ENCODE measurements at places on chromosomes 1 and 21. TPM values are rescaled to one million over a fixed set of nuclear protein-coding genes. Genes with fewer than 3 reads are reported as not detected.

FTCD gene
- 1.4 TPM for total RNA-seq

PIK3CD gene
- total RNA-seq: 5.3 TPM

LCA5L gene
- 3.7 TPM for total RNA-seq

ERICH3 gene
- not detected for total RNA-seq

KRTAP11-1 gene
- not detected for total RNA-seq

MYOG gene
- 4.4 TPM for total RNA-seq

C1orf94 gene
- total RNA-seq: not detected

PRMT6 gene
- 20.4 TPM for total RNA-seq

GRCh38 chr1:166888373-166889111, 12.5 kb upstream of the TADA1 start:
- DNase-seq: no peak

- DNase-seq: no peak
Observed at GRCh38 chr1:205670611-205671430, 9.5 kb downstream of the SLC45A3 start.

DNA sequence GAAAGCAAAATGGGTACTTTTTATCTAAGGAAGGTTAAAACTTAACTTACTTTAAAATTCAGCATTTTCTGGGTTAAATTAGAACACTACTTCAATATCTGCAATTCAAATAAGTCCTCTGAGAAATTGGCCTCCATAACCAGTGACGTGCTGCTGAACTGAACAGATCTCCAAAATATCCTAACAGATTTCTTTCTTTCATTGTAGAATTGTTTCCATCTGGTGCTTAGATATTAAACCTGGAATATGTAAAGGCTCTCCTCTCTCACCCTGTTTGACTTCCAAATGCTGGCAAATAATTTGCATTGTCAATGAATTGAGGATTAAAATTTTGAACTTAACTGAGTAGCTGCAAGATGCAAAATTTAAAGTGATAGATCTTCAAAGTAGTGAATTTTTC, 316.9 kb upstream of the CXADR start:
- no peak for DNase-seq

GRCh38 chr1:26130695-26131094, 19.1 kb downstream of the PDIK1L start:
- DNase-seq: no peak

DNA sequence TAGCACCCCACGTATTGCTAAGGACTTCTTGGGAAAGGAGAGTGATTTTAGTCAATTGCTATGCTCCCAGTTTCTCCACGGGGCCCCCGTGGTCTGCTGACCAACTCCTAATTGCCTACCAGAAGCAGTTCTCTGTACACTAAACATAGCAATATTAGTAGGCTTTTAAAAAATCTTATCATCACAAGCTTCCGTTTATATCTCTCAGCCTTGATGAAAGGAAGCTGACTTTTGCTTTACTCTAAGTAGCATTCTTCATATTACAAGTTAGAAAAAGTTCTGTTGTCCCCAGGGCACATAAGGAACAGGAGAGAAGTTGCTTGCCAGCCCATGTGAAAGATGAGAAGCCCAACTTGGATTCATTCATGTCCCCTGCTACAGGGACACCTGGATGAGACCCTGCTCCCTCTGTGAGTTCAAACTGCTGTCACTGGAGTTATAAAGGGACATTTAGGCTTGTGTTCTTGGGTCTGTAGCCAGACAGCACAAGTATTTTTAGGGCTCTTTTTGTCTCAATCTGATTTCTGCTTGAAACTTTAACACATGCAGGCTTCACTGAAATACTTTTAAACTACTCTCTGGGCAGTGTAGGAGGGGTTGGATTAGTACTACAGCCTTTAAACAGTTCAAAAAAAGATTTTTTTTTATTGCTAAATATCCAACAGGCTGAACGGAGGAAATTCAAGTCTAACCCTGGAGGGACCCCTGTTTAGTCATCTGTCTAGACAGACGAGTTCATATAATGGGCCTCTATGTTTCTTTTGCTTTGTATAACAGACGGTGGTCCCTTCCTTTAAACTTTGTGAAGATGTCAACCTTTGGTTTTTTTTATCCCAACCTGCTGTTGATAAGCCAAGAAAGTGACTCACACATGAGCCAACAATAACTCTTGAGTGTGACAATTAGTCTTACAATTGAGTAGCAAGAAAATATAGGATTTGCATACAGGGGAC, 29.5 kb downstream of the TGFB2 start:
- no peak for DNase-seq

DNA sequence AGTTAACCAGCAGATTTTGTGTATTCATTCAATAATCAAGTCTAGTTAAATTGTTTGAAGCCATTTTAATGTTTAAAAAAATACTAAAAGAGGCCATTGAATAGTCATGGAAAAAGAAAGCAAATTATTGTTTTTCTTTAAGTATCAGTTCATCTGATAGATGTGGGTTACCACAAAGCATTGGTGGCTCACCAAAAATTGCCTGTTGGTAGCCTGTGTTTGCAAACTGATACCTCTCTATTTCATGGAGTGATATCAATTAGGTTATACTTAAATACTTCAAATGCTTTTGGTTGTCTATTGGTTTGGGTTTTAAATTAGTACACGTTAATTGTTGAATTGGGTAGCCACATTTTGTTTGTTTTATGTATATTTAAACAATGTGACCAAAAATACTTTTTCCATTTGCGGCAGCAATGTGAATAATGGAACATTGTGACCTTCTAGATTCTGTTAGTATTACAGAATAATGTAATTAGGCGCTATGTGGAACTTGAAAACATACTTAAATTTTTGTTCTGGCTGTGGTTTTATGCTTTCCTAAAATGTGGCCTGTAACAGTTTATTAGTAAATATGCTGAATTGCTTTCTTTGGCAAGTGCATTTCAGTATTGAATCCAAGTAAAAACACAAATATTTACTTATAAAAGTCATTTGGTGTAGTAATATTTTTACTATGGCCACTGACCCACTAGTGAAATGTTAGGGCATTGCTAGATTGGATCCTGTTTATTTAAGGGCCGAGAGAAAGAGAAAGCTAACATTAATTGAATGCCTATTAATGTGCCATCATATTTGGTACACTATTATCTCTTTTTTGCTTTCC, 37.1 kb upstream of the NBL1 start:
- DNase-seq: no peak

- DNase-seq: no peak
Observed at GRCh38 chr1:203797948-203798655, 2.7 kb downstream of the ZBED6 start.

- no peak for DNase-seq
Observed at GRCh38 chr1:198199105-198199504, 42.3 kb downstream of the NEK7 start.

- peak; percentile 20 for DNase-seq
Observed at GRCh38 chr1:55064861-55065263, 25.5 kb downstream of the PCSK9 start.

DNA sequence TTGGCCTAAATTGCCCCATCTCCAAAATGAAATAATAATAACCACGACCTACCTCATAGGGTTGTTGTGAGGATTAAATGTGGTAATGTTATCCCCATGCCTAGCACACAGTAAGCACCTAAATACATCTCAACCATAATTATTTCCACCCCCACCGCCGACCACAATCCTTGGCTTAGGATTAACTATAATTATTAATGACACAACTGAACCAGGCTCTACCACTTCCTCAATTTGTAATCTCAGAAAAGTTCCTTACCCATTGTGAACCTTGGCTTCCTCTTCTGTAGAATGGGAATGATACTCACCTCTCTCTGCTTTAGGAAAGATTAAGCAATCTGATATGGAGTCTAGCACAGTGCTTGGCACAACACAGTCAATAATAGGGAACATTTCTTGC, 44.3 kb upstream of the TACSTD2 start:
- DNase-seq: no peak

DNA sequence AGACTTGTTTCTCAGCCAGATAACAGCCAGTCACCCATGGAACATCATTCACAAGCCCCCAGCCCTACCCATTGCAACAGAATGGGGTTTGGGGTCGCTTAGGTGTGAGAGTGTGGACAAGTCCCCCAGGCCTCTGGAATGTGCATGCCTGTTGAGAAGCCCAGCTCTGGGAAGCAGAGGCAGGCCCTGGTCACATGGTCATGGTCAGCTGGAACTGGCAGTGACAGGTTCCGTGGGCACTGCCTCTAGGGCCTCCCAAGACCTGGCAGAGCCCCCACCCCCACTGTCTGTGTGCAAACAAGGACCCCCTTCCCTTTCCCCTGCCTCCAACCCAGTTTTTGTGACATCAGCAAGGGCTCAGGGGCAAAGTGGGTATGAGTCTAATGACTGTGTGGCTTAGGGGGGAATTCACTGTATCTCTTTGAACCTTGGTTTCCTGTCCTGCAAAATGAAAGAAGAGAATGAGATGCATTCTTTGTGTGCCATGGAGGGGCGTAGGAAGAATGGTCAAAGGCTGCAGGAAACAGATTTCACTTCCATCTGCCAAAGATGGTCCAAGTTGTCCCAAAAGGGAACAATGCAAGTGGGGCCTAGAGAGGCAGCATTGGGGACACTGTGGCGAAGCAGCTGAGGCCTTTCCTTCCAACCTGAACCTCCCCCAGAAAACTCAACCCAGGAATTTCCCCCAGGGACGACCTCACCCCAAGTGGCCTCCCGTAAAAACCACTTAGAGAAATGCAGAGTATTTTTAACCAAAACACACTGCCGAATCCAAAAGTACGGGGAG, 34.7 kb upstream of the SELENON start:
- DNase-seq: no peak

DNA sequence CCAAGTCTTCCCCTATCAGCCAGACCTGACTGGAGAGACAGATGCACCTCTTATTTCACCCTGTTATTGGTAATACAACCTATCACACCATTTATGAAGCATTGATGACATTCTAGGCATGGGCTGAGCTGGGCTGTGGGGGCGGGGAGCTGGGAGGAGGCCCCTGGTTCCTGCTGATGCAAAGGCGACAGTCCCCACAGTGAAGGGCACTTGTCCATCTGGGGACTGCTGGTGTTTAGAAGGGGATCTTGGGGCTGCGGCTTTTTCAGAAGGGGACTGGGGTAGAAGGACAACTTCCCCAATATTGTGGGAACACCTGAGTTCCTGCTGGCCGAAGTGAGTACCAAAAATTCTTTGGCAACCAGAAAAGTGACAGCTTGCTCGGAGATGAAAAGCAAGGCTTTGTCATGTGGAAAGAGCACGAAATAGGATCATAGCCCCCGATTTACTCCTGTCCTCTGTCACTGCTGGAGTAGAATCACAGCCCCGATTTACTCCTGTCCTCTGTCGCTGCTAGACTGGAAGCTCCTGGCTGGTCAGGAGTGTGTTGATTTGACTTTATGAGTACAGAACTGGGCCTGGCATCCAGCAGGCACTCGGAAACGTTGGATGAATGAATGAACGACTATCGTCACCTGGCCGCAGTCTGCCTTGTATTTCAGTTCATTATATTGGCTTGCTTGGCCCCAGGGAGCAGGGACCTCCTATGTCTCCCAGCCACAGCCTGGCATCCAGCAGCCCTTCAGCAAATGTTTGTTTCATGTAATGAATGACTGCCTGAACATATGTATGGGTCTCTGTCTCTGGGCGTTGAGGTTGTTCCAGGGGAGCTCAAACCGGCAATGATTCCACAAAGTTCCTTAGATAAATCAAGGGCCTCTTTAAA, 16.5 kb upstream of the ETV3L start:
- no peak for DNase-seq

DNA sequence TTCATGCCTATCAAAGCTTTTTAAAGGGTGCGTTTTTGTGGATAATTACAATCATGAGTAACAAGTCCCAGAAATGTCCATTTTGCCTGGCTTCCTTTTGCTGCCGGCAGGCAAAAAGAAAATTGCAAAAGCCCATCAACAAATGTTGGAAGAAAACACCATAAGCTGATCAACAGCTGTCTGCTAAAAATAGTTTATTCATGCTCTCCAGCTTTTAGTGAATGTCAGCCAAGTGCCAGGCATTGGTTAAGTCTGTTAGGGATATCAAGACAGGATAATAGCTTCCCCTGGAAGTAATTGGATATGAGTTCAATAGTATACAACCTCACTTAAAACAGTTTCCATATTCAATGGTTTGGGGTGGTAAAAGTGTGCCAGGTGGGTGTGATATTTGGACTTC, 13.6 kb upstream of the AGMAT start:
- no peak for DNase-seq

- no peak for DNase-seq
Observed at GRCh38 chr1:77540501-77541161, 141.8 kb downstream of the ZZZ3 start.

GRCh38 chr1:67740543-67740942, 55.5 kb downstream of the GADD45A start:
- no peak for DNase-seq

GRCh38 chr1:244074559-244075171, 23.6 kb downstream of the ZBTB18 start:
- DNase-seq: no peak

GRCh38 chr1:228784181-228784580, 48.9 kb downstream of the RHOU start:
- no peak for DNase-seq

DNA sequence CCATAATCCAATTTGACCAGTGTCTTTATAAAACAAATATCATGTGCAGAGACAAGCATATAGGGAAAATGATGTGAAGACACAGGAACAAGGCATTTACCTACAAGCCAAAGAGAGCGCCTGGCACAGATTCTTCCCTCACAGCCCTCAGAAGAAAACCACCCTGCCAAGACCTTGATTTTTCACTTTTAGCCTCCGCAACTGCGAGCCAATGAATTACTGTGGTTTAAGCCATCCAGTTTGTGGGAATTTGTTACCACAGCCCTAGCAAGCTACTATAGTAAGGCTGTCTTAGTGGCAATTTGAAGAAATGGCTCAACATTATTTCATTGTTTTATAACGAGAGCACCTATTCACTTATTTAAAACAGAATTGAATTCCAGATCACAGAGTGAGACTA, 85.7 kb upstream of the CCDC190 start:
- no peak for DNase-seq

GRCh38 chr1:23529146-23530086, 1.6 kb downstream of the E2F2 start:
- no peak for DNase-seq

DNA sequence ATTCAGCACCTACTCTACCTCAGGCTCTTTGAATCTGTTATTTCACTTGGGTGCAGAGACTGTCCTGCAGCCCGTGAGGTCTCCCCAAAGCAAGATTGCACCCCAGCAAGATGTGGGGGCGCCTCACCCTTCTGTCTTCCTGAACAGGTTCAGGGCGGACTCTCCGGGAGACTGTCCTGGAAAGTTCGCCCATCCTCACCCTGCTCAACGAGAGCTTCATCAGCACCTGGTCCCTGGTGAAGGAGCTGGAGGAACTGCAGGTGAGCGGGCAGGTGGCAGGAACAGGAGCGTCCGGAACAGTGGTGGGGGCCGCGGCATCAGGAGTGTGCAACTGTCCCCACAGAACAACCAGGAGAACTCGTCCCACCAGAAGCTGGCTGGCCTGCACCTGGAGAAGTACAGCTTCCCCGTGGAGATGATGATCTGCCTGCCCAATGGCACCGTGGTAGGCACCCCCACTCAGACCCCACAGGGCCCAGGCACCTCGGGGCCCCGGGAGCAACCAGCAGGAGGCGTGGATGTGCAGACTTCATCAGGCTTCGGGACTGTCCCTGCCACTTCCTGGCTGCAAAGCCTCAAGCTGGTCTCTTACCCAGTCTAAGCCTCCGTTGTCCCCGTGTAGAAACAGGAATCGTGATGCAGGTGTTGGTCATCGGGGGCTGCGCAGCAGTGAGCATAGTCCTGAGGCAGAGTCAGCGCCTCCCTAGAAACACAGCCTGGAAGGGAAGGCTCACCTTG, 5.9 kb upstream of the MTFR1L start:
- no peak for DNase-seq

GRCh38 chr1:184929711-184930202, 44.6 kb downstream of the NIBAN1 start:
- peak; percentile 93 for DNase-seq

All from prostate gland (tissue), 2 donors.